BJ (cell line): ENCODE measurements at places on chromosomes 7 and 10.

DNA sequence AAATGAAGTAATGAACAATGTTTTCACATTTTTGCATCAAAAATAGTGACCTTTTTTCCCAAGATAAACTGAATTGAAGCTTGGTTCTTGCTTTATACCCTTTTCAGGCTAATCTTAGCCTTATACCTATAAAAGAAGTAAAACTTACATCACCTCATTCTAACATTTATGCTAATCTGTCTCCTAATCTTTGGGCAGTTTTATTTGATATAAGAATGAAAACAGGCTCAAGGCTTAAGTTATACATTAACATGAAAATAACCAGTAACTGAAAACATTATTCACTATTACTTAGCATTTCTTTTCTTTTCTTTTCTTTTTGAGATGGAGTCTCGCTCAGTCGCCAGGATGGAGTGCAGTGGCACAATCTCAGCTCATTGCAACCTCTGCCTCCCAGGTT lies 113.1 kb downstream of the HIBADH start:
- DNase-seq, result no peak

GRCh38 chr10:509361-510102 lies 179.9 kb downstream of the DIP2C start:
- no peak for DNase-seq

GRCh38 chr7:100485471-100485876 lies 1.7 kb downstream of the NYAP1 start:
- no peak for DNase-seq

DNA sequence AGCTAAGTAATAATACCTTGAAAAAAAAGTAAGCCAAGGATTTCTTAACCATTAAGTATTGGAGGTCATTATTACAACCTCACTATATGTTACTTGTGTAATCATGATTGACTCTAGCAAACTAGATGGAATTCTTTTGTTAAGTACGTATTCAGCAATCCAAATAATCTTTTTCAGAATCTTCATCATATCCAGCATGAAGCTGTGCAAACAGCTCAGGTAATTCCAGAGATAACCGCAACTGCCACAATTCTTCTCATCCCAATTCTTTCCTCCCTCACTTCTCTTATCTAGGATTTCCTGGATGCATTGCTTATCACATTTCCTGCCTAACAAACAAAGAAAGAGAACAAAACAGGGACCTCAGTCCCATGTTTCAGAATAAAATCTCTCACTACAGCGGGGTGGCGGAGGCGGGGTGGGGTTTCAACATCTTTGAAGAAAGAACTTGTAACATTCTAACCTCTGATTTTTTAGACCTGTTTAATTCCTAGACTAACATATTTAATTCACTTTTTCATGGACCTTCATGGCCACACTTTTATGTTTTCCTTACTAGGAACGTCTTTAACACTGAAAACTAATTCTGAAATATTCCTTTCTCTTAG lies 156.5 kb downstream of the POM121L12 start:
- no peak for DNase-seq

DNA sequence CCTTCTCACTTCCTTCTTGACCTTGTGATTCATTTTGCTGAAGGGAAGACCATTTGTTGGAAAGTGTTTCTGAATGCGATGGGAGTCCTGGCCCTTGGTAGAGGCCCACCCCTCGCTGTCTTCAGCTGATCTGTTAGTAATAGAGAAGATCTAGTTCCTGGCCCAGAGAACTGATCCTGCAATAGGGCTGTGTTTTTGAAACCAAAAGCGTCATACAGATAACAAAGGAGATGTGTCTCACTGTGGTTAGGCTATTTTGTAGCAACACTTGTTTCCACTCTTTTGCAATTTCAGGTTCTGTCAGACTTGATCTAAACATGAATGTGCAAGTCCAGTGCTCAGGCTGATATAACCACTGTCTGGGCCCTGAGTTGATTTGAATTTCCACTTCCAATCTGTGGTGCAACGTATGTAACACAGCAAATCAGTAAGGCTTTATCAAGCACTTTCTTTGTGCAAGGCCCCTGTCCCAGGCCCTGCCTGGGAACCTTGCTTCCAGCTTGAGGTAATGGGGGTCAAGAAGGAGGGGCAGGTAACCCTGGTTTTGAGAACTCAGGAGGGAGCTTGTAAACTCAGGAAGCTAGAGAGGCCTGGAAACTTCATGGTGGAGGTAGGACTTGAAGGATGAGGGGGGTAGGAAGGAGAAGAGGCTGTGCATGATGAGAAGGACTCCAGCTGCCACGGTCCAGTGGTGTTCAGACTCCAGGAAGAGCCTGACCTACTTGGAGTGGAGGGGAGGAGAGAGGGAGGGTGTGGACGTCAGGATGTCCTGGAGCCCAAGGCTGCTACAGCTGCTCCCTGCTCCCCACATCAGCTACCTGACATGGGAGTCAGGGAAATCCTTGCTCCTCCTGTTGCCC lies 42.2 kb upstream of the SRGN start:
- no peak for DNase-seq

DNA sequence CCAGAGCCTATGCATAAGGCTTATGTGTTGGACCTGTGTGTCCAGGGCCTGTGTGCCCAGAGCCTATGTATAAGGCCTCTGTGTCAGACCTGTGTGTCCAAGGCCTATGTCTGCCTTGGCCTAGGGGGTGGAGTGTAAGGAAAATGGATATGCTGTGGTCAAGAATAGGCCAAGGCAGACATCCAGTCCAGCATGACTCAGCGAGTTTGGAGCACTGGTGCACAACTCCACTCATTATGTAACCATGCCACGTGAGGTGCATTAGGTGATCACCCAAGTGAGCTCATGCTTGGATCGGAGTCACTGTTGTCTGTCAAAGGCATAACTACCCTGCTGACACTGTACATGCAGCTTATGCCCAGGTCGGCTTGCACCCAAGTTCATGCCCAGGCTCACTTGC lies 238.9 kb downstream of the CACNA2D1 start:
- no peak for DNase-seq

DNA sequence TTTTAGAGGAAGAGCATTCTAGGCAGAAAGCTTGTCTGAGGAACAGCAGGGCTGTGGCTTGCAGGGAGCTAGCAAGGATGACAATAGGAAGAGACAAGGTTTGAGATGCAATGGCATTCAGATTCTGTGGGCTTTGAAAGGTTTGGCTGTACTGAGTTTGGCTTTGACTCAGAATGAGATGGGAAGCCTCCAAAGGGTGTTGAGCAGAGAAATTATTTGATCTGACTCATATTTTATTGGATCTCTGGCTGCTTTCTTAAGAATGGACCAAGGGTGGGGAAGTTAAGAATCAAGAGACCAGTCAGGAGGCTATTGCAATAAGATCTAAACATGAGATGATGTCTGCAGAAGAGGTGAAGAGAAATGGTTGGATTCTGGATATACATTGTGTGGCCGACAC lies 273.2 kb downstream of the CDK14 start:
- DNase-seq, result no peak

DNA sequence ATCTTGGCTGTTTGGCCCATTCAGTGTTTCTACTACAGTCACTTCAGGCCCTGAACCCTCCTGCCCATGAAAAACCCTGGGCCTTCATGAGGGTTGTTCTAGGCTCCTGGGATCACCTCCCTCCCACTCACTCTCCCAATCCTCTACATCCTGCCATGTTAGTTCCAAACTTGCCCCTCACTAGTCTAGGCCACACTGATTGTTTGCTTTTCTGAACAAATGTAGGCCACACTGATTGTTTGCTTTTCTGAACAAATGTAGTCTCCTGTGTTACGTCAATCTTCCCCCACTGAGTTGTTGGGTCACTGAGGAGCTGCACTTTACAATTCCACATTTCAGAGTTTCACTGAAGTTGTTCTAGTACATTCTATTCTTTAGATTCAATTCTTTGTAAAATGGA lies 5.3 kb upstream of the ALDH18A1 start:
- no peak for DNase-seq

GRCh38 chr7:73971322-73971703 lies 56.7 kb upstream of the ELN start:
- no peak for DNase-seq

DNA sequence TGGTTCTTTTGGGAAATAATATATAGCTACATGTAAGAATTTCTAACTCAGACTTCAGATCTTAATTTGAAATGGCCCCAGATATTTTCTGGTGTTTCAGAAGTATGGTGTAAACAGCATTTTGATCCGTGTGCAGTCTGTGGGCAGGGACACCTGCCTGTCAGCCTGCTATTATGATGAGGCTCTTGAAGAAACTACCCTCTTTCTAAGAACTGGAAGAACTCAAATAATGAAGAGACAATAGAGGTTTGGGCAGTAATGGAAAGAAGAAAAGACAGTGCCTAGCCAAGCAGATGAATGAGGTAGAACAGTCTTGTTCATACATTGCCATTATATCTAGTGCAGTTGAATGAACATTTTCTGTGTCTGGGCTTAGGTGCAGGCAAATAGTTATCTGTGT lies 256.6 kb downstream of the ARHGAP21 start:
- no peak for DNase-seq

DNA sequence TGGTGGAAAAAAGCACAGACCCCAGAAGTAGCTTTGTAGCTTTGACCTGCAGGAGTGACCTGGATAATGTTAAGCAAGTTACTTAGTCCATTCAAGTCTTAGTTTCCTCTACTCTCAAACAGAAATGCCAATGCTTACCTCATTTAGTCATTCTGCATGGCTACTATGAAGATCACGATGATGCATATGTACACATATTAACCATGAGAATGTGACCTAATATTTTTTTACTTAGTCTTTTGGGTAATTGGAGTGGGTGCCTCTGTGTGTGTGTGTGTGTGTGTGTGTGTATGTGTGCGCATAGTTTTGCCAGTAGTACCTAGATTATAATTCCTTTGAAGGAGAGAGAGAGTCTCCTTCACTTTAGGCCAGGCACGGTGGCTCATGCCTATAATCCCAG lies 95.8 kb downstream of the NRP1 start:
- no peak for DNase-seq

DNA sequence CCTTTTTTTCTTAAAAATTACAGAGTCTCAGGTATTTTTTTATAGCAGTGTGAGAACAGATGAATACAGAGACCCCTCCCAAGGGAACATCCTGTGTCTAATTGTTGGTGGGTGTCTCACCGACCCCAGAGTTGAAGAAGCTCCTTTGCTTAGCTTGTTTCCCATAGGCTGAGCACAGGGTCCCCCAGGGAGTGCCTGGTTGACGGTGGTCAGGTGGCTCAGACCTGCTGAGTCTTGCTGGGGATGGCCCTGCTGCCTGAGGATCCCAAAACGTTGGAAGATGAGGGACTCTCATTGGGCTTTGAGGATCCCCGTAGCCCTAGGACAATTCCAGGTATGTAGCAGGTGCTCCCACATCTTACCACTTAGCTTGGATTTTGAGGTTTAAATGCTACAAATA lies 19.5 kb downstream of the SCART1 start:
- no peak for DNase-seq

DNA sequence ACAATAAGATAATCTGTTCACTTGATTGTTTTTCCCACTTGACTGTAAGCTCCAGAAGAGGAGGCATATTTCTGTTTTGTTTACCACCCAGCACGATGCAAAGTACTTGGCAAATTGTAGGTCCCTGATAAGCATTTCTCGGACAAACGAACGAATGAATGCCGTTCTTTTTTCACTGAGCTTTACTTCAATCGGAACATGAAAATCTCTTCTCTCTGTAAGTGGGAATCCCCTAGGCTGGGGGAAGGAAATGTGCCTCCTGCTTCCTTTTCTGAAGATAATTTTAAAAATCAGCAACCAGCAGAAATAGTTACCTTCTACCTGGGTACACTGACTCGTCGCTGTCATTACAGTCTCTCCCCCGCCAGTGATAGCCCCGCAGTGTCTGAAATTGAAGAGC lies 102.9 kb downstream of the AOAH start:
- DNase-seq, result no peak

- no peak for DNase-seq
Observed at GRCh38 chr10:80152820-80153219, 20.3 kb downstream of the PLAC9 start.

- DNase-seq, result no peak
Observed at GRCh38 chr10:104479906-104480593, 126.4 kb downstream of the CFAP58 start.

DNA sequence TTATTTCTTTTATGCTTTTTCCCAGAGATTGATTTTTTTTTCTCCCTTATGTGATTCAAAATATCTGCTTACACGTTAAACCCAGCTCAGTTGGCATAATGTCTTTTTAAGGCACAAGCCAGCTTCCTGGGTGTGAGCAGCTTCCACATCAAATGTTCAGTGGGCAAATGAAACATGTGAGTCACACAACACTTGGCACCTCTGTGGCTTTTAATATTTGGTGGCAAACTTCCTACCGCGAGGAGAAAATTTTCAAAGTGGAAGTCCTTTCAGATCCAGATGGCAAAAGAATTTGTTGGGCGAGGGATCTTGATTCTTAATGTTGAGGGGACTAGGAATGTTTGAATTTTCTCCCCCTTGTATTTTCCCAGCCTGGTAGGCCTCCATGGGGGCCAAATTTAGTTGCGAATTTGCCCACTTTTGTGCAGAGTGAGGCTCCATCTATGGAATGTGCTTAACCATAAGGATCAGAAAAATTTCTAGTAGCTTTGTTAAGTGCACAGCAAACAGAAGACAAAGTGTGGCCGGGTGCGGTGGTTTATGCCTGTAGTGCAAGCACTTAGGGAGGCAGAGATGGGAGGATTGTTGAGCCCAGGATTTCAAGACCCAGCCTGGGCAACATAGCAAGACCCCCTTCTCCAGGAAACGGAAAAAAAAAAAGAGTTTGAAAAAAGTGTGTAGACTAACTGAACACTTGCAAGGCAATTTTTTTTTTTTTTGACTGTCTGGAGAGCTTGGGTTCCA lies 31.0 kb downstream of the CUX1 start:
- DNase-seq, result no peak

DNA sequence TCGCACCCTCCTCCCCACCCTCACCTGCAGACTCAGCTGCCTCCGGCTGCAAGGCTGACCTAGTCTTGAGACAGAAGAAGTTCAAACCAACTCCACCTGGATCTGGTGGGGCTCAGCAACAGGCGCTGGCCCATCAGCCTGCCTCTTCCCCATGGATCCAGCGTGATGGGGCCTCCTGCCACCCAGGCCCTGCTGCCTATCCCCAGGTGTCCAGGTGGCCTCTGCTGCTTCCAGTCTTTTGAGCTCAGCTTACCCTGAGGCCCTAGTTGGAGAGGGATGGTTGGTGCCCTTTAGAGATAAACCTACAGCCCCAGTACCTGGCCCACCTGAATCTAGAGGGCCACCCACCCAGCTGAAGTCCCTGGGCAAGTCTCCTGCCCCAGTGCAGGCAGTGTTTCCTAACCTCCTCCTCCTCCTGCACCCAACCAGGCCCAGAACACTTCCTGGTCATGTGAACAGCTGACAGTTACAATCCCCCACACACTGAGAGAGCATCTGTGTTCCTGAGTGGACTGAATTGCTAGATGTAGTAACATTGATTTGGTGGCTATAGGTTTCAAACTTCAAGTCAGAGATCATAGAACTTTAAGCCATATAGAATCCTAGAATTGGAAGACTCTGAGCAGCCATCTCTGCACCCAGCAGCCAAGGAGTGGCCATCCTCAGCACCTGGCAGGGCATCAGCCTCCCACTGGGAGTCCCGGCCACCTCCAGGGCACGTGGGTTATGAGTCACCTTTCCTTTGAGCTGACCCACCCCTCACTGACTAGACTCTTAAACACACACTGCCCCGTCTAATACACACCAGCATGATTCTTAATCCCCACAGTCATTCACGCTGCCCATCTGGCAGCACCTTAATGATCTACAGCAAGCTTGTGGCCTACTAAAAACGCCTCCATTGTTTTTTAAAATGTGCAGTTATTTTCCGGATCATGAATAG lies 51.9 kb downstream of the ALOX5 start:
- no peak for DNase-seq

GRCh38 chr10:8071006-8071405 lies 16.5 kb downstream of the GATA3 start:
- DNase-seq, result no peak

GRCh38 chr7:92092210-92092609 lies 42.1 kb downstream of the CYP51A1 start:
- DNase-seq, result no peak

GRCh38 chr10:12608761-12609160 lies 259.4 kb downstream of the CAMK1D start:
- no peak for DNase-seq
